ENCODE measurements at places on chromosomes 4 and X.

DNA sequence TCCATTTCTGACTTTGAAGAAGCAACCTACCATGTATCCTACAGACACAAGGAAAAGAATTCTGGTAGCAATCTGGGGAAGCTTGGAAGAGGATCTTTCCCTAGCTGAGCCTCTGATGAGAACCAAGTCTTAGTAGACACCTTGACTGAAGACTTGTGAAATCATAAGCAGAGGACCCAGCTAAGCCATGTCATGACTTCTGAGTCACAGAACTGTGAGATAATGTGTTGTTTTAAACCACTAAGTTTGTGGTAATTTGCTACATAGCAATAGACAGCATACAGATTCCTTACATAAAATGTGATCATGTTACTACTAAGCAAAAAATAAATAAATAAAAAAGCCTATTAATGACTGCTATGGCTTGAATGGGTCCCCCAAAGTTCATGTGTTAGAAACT lies 71.3 kb upstream of the ANKRD50 start:
- DNase-seq: no peak

DNA sequence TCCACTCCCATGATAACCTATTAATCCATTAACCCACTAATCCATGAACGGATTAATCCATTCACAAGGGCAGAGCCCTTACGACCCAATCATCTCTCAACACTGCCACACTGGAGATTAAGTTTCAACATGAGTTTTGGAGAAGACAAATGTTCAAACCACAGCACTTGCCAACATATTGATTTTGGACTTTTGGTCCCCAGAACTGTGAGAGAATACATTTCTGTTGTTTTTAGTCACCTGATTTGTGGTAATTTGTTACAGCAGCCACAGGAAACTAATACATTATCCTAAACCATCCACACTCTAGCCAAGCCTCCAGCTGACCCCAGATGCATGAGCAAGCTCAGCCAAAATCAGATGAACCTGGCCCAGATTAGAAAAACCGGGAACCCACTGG lies 22.4 kb downstream of the SEC24D start:
- no peak for DNase-seq

- DNase-seq: no peak
Observed at GRCh38 chr4:153260553-153261300, 56.5 kb downstream of the TRIM2 start.

DNA sequence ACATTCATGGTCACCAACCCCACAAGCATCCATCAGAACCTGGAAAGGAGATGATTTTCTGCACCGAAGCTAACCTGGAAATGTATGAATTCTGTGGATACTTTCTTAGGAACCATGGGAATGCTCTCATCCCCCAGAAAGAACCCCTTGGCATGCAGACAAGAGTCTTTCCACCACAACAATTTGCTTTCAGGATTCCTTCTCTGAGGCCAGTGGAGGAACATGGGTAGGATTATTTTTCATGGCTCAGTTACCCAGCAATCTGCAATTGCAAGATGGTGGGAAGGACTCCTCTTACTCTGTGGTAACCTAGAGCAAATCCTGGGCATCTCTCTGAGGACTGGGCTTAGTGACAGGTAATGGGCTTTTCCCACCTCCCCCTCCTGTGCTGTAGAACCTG lies 131.9 kb upstream of the MSX1 start:
- no peak for DNase-seq

GRCh38 chr4:3658530-3658913 lies 107.7 kb upstream of the ADRA2C start:
- no peak for DNase-seq

- DNase-seq: no peak
Observed at GRCh38 chr4:10029403-10029802, 8.1 kb upstream of the SLC2A9 start.

GRCh38 chr4:48974979-48975640 lies 11.0 kb upstream of the CWH43 start:
- no peak for DNase-seq

DNA sequence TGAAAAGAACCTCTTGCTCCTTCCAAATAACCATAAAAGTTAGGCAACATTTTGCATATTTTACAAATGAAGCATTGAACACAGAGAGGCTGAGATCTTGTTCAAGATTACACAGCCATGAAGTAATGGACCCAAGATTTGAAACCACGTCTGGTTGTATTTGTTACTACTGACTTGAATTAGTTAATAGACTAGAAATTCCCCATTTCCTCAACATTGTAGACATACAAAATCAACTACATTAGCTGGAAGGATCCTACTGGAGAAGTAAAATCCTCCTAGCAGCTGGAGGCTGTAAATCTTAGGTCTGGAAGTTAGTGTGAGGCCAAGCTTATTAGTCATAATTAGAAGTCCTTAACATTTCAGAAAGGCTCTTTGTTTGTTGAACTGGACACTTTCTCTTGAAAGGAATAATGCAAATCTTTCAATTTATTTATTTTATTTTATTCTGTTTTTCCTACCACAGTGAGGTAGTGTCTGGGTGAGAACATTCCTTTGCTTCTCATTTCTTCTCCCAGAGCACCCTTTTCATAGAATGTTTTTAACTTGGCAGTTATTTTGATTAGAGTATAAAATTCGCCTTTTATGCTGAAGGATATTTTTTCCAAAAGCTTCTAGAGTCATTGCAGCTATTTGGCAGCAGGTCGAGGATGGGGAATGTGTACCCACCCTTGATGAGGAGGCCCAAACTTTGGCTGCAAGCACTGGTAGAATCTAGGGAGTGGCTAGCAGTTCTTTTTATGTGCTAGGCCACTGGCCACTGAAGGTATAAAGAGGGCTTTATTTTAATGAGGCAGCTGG lies 62.0 kb upstream of the CLNK start:
- DNase-seq: no peak

DNA sequence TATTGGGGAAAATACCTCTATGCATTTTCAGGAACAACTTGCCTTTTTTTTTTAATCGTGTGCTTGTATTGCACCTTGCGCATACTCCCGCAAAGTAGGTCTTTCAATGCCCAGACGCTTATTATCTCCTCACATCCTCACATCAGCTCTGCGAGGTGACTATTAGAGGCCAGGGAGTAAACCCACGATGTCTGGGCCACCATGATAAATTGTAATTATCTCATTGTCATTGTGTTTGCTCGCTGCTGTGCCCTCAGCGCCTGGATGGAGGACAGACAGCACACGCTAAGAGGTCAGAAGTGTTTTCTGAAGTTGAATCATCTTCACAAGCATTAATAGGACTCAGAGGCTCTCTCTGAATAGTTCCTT lies 1.0 kb upstream of the RELL1 start:
- DNase-seq: no peak

DNA sequence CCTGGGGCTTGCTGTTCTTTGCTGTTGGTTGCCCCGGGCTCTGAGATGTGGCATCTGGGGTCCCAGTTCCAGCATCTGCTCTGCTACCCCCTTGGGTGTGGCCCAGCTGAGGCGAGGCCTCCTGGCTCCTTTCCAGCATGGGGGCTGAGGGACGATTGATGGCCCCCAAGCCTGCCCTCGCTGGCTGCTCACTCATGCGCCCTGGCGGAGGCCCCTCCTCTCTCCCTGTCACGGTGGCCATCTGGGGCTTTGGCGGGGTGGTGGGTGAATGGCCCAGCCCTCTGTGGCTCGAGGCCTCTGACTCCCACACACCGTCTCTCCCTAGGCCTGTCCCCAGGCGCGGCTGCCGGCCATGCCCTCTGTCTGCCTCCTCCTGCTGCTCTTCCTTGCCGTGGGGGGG lies 1.8 kb downstream of the PLXNA3 start:
- DNase-seq: no peak

- no peak for DNase-seq
Observed at GRCh38 chr4:152927737-152928136, 8.4 kb upstream of the FHDC1 start.

DNA sequence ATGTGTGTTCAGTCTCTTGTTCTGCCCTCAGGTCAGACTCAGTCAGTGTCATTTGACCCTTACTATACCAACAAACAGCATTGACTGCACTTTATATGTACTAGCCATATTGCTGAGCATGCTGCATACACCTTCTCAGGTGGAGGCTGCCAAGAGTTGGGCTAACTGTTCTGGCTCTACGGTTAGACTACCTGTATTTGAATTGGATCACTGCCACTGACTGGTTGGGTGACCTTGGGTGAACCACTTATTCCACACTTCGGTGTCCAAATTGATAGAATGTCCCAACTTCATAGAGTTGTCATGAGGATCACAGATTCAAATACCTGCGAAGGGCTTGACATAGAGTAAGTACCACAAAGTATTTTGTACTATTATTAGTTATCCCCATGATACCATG lies 91.2 kb upstream of the GPR50 start:
- no peak for DNase-seq

DNA sequence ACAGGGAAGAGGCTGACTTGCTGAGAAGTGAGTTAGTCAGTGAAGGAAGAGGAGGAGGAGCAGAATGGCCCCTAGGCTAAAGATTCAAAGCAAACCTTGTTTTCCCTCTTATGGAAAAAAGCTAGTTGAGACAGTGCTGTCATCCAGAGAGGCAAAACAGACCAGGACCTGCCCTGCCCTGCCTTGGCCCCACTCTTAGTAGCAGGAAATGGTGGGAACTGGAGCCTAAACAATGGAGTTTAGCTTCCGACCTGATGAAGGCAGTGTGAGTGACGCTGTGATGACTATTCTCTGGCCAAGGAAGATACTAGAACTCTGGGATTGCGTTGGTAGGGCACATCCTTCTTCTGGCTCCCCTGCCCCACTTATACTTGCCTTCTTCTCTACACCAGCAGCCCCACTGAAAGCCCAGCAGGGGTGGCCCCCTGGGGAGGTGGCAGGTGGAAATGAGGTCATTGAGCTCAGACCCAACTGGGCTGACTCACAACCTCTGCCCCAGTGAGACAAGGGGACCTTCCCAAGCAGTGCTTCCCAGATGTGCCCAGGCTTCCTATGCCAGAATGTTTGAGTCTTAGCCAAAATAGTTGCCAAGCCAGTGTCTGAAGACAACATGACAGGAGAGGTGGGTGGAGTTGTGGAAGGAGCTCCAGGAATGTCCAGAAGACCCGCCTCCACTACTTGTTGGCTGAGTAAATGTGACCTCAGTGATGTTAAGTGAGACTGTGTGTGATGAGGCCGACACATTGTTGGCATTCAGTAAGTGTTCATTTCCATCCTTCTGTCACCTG lies 38.8 kb downstream of the MSN start:
- DNase-seq: no peak

GRCh38 chr4:186341655-186342054 lies 75.7 kb downstream of the F11 start:
- DNase-seq: no peak

DNA sequence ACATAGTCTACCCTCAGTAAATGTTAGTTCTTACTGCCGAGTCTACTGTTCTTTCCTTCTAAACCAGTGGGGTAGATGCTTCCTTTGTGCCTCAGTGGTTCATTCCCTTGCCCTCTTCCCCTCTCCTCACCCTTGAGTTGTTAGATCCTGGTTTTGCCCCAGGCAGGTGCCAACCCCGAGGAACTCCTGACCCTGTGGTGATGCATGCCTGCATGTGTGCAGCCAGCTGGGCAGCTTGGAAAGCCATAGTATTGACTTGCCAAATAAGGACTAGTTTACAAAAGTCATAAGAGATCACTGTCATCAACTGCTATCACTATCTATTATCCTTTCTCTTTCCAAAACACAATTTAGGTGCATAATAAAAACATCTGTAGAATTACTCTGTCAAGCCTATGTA lies 50.9 kb downstream of the REPS2 start:
- no peak for DNase-seq

DNA sequence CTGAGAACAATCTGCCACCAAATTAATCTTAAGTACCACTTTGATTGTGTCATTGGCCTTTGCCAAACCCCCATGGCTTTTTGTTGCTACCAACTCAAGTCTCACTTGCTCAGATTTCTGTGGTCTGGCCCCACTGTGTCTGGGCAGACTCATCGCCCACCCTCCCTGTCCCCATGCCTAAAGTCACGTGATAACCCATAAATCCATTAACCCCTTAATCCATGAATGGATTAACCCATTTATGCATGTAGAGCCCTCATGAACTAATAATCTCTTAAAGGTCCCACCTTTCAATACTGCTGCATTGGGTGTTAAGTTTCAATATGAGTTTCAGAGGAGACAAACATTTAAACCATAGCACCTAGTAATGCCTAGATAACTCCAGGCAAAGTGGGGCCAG lies 78.5 kb upstream of the BLTP1 start:
- DNase-seq: no peak

- DNase-seq: no peak
Observed at GRCh38 chr4:1285790-1286553, 3.7 kb upstream of the MAEA start.

DNA sequence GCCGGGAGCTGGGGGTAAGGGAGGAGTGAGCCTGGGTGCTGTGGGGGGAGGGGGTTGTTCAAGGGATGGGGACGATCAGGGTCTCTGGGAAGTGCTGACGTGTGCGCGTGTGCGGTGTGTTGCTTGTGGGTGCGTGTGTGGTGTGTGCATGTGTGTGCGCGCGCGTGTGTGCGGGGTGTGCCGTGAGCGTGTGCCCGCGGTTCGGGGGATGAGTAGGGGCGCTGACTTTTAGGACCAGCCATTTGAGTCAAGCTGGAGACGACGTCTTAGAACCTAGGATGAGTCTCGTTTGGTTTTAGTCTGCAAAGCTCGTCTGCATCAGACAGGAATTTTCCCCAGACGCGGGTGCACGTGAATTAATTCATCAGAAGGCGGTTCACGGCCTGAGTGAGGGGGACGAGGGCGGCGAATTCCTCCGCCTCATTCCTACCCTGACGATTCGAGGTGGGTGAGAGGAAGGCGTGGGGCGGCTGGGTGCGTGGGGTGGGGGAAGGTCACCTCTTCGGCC lies 950 bp upstream of the TMEM271 start:
- DNase-seq: no peak

- DNase-seq: peak; percentile 94
Observed at GRCh38 chrX:115560978-115561604, at the start of gene PLS3. TSS of gene PLS3 (plus strand) at chrX:115561174. CDS start at chrX:115610251, 49,077 bp downstream.

- DNase-seq: peak; percentile 55
Observed at GRCh38 chr4:185004562-185005218, 13.6 kb upstream of the HELT start.

DNA sequence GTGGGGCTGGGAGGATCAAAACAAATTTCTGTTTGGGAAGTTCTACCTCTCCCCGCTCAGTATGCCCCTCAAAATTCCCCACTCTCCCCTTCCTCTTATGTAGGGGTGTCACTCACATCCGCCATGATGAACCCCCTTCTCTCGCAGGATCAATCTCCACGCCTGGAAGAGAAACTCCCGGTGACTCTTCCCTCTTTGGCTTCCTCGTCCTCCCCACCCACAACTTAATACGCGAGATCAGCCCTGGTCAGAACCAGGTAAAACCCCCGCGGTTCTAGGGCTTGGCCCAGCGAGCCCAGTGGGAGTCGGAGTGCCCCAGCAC lies 427 bp downstream of the LAMTOR3 start:
- DNase-seq: no peak

Measured in tibial artery (tissue), 4 donors.